ENCODE measurements at places on chromosomes 2 and 18.

GRCh38 chr18:49904871-49905555 lies 91.7 kb upstream of the ACAA2 start:
- DNase-seq = no peak

DNA sequence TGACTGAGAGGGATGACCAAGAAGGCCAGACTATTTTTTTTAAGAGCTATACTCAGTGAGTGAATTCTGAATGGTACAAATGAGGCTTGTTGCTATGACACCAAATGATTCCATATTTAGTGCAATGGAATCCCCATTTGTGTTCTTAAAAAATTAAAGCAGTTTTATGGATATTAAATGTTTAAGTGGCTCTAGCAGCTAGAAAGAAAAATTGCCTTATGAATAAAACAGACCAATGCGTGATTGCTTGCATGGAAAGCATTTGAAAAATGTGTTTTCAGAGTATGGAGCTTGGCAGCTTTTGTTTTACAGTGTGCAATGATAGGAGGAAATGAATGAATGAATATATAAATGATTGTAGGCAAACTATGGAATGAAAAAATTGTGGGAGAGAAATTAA lies 238.8 kb upstream of the DPP10 start:
- DNase-seq = no peak

DNA sequence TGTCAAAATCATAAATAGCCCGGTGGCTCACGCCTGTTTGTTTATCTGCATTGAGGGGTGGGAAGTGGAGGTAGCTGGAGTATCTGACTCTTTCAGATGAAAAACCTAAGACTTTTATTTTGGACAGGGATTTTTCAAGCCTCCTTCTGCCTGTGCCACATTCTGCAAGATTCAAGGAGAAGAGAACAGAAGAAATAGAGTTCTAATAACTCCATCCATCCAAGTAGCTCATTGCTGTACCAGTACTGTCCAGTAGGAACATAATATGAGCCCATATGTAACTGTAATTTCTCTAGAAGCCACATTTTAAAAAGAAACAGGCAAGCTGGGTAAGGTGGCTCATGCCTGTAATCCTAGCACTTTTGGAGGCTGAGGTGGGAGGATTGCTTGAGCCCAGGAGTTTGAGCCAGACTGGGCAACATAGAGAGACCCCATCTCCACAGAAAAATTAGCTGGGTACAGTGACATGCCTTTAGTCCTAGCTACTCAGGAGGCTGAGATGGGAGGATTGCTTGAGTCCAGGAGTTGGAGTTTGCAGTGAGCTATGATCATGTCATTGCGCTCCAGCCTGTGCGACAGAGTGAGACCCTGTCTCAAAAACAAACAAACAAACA lies 35.4 kb upstream of the NT5DC4 start:
- DNase-seq = no peak

GRCh38 chr2:79940364-79940763 lies 364.2 kb downstream of the LRRTM1 start:
- DNase-seq = no peak

DNA sequence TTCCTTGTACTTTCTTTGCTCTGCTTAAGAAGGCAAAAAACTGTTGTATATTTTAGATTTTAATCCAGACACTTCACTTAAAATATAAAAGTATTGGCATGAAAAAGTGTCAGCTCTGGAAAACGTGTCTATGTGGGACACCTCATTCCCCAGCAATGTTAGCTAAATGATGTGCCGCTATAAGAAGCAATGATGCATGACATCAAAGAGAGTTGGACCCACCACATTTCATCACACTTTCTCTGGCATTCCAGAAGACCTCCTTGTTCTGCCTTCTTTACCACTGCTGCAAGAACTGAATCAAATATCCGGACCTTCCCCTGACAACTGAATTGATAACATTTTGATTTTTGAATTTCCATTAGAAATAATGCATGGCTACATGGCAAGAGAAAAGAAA lies 242.4 kb upstream of the TANK start:
- DNase-seq = no peak

DNA sequence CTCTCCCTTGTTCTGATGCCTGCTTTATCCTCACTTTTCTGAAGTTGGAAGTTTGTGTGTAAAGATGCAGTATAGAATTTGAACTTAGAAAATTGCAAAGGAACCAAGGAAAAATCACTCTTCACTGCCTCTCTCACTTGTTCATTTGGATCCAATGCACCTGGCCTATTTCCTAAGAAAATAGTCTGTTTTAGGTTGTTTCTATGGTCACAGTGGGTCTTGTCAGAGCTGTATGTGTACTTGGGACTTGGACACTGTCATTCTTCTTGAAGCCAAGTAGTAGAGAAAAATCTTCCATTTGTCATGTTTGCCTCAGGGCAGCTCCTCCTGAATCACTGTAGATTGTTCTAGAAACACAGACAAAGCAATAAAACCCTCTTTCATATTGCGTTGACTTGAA lies 80.3 kb upstream of the SESTD1 start:
- no peak for DNase-seq

- DNase-seq = no peak
Observed at GRCh38 chr2:127943186-127943585, 57.4 kb upstream of the AMMECR1L start.

DNA sequence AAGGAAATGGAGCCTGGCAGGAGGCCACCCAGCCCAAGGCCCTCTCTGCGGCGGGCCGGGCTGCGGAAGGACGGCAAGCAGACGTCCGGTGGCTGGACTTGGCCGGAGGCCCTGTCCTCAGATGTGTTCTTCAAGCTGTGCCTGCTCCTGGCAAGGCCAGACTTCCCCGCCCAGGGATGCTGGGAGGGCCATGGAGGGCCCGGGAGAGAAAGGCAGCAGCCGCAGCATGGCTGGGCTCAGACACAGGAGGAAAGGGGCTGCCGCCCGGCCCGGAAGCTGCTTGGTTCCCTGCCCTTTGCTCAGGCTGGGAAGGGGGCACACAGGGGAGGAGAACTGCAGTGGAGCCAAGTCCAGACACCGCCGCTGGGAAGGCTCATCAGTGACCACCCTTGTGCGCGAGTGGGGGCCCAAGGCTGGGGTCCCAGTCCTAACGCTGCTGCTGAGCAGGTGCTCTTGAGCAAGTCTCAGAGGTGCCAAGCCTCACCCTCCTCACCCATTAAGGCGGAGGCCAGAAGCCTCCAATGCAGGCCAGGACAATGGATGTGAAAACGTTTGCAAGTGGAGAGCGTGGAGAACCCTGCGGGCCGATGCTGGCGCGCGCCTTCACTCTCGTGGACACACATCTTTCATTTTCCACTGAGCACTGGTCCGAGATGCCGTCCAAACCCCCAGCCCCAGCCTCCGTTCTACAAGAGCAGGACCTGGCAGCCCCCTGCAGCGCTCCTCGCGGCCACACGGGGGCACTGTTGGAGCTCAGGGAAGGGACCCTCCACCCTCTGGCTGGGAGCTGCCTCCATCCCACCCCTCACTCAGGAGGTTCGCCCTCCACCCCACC lies 7.9 kb downstream of the CROCC2 start:
- DNase-seq = peak; percentile 26

DNA sequence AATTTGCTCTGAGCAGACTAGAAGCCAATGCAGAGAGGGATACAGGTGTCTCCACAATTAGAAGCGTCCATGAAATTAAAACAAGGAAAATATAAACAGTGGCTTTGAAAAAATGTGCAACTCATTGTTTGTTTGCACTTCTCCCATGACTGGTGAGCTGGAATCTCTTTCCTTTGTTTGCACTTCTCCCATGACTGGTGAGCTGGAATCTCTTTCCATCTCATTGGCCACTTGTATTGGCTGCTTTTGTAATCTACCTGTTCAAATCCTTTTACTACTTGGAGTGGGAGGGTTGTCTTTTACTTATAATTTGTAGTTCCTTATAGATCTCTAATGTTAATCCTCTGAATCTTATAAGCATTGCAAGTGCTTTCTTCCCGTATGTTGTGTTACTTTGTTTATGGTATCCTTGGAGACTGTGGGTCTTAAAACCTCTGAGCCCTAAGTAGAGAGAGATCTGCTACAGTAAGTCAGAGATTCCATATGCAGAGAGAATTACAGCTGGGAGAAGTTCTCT lies 94.1 kb downstream of the RTN4 start:
- DNase-seq = no peak

DNA sequence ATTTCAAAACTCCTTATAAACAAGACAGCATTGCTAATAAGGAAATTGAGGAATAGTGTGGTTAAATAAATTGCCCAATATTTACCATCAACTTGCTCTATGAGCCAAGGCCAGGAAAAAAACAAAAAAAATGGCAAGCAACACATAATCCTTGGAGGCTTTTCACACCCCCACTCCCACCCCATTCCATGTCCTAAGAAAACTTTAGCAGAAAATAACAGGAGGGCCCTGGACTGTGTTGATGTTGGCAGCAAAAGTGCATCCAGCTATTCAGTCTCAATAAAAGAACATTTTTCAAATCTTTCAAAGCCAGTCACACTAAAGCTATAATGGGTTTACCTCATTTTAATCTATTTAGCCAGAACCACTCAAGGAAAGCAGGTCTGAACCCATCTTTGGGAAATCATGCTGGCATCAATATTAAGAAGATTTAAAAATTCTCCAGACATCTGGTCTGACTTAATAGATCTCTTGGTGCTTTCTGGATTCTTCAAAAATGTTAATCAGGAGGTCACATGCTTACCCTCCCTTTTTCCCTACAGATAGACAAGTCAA lies 34.6 kb upstream of the STK17B start:
- DNase-seq = no peak

- no peak for DNase-seq
Observed at GRCh38 chr2:171046048-171046560, 114.6 kb downstream of the TLK1 start.

GRCh38 chr2:98501876-98502275 lies 57.2 kb downstream of the INPP4A start:
- no peak for DNase-seq

DNA sequence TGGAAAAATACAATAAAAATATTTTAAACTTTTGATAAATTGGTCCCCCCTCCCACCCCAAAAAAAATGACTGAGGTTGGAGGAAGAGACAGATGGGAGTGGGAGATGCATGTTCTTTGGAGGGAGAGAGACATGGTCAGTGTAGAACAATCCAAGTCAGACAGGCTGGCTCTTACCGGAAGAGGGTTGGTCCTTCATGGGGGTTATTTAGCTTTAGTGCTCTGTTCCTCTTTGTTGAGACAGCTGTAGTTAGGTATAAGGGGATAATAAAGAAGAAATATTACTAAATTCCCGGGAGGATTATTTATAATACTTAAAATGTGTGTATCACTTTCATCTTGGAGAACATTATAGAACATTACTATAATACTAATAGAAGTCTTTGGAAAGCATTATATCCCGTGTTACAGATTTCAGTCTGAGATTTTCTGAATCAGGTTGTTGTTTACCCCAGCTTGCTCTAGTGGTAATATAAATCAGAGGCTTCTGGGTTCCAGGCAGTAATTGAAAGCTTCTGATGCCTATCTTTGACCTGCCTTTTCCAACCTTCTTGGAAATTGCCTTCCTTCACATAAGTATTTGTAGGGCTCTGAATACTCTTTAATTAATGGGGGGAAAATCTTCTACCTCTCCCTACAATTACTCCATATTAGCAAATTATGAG lies 87.7 kb downstream of the SPTBN1 start:
- DNase-seq = no peak

DNA sequence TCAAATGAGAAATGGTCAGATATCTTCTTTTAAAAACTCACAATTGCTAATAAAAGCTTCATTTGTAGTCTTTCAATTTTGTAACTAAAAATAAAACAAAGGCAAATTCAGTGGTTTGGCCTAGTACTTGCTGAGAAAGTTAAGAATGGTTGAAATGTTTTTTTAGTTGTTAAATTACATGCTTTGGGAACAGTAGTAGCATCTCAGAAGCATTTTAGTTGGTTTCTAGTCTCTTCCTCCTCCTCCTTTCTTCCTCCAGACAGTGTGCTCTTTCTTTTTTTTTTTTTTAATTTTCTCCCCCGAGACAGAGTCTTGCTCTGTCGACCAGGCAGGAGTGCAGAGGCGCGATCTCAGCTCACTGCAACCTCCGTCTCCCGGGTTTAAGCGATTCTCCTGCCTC lies 9.8 kb downstream of the TRAK2 start:
- DNase-seq = no peak

Data from stimulated activated CD4-positive, alpha-beta T cell treated with anti-CD3 and anti-CD28 coated beads, Interleukin-1b, Interleukin-23, amount 100 ng/mL, for 1 hour (primary cell).